Fibroblast of skin of right biceps (primary cell): ENCODE measurements at places on chromosomes 1 and 21.

GRCh38 chr1:160340866-160341265, 2.2 kb downstream of the COPA start:
- no peak for DNase-seq

GRCh38 chr1:110879758-110880606, 7.0 kb downstream of the CD53 start:
- DNase-seq: no peak

GRCh38 chr1:22093513-22093912, 41.0 kb downstream of the CDC42 start:
- DNase-seq: no peak

GRCh38 chr1:61253059-61253735, 170.8 kb downstream of the NFIA start:
- peak; percentile 33 for DNase-seq

DNA sequence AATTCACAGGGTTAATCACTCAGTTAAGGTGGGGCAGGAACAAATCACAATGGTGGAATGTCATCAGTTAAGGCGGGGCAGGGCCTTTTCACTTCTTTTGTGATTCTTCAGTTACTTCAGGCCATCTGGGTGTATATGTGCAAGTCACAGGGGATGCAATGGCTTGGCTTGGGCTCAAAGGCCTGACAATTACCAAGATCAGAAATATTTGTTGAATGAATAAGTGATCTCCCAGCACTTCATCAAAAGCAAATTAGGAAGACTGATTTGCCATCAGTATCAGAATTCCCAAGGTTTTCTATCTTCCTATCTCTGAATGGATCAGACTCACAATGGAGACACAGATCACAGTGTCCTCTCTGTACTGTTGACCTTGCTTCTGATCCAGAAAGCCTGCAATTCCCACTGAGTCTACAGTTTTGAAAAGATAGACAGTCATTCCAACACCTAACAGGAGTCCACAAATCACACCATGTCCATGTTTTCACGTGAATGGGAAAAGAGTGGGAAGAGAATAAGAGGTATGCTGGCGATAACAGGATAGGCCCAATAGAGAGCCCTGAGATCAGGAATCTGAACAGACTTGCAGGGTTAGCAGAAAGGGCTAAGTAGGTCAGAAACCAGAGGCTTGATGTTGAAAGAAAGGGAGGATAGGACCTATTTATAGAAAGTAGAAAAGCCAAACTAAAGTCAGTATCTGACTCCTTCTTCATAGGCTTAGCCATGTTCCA, 75.3 kb downstream of the KCNK1 start:
- no peak for DNase-seq

DNA sequence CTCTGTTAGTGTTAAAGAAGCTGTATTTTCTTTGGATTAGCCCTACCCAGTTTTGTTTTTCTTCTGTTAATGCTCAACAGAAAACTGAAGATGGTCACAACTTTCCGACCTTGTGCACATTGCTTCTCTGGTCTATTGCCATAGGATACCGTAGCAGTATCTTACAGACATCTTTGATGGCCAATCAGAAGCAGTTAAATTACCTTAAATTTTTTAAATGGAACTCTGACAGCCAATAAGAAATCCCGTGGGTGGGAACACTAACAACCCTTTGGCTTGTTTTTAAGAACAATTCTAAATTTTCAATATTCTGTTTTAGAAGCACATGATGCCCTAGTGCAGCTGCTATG, 17.2 kb downstream of the NFYC start:
- DNase-seq: peak; percentile 86

DNA sequence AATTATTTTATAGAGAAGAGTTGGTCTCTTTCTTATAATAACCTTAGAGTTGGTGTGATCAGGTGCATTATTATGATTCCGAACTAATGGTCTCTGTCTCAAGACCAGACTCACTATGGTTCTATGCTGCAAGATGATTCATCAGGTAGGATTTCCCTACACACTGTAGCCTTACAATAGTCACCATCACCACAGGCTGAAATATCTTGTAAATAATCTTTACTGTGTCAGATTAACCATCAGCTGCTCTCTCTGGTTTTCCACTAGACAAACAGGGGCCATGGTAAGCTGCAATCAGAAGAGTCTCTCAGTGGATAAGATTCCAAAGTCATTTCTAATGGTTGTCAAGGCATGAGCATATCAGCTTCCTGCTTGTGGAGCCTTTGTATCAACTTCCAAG, 4.4 kb upstream of the GBP4 start:
- DNase-seq: peak; percentile 85

DNA sequence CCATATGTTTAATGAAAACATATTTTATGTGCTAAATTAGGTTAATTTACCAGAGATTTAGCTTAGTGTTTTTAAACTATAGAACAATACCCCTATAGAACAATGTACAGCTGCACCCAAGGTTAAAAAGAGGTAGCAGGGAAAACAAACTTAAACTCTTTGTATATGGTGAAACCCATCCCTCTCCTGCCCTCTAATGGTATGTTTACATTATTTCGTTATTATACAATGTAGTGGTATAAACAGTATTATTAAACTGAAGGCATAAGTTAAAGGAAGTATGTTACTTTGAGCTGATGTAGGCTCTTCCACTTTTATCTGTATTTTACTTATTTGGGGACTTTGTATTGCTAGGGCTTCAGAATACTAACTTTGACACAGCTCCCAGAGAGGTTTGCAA, 16.7 kb upstream of the ZYG11A start:
- DNase-seq: peak; percentile 3

DNA sequence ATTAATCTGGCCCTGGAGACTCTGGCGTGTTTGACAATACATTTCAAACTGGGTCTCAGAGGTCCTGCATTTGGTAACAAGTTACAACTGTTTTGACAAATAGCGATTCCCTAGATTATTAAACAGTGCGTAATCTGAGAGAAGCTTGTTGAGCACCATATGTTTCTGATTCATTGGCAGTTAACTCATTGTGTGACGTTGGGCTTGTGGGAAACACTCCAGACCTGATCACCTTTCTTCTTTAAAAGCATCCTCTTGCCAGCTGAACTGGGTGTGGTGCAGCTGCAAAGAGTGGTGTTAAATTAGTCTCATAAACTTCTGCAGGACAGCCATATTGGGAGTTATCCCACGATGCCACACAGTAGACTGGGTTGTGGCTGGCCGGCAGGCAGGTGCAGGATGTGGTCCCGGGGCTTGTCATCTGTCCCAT, 82.7 kb downstream of the CDC7 start:
- peak; percentile 94 for DNase-seq

- no peak for DNase-seq
Measured at GRCh38 chr21:45513003-45513717, 29.1 kb downstream of the SLC19A1 start.

GRCh38 chr1:74652711-74653139, 20.9 kb downstream of the ERICH3 start:
- peak; percentile 84 for DNase-seq

DNA sequence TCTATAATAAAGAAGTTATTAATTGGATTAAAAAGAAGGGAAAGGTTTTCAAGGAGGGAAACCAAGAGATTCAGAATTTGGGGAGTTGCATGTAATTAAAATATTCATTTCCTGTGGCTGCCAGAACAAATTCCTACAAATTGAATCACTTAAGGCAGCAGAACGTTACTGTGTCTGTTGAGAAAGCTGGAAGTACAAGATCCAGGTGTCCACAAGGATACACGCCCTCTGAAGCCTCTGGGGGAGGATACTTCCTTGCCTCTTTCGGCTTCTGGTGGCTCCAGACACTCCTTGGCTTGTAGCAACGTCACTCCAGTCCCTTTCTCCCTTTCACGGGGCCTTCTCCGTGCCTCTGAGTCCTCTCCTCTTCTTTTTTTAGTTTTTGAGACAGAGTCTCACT, 67.9 kb downstream of the KAZN start:
- DNase-seq: peak; percentile 22

DNA sequence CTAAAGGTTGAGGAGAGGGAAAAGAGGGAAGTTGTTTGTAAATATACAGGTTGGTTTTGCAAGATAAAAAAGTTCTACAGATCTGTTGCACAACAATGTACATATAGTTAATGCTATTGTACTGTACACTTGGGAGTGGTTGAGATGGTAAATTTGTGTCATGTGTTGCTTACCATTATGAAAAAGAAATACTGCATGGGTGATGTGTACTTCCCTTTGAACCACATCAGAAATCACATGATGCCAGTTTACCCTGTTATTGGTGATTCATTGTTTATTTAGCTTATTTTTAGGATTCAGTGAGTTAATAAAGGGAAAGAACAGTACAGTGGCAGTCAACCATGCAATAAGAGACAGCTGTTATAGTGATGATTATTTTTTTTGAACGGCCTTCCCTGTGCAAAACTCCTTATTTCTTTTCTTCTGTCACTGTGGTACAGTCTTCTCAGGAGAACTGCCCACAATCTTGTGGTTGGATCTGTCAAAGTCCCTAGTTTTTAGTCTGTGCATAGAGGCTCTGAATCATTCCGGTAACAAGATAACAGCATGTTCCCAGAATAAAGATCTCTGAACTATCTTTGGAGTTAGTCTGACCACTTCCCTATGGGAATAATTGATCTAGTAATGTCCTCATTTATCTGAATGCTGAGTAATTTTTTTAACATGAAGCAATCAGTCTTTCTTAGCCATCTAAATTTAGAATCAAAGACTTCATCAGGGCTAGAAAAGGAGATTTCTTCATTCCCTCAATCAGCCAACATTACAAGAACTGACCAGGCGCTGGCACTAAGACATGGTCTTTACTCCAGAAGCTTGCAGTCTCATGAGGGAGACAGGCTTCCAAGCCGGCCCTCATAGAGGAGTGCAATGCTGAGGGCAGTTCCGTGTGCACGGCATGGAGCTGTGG, 84.2 kb downstream of the SH3GLB1 start:
- DNase-seq: peak; percentile 92

- no peak for DNase-seq
Measured at GRCh38 chr21:44574457-44575306, 1.2 kb downstream of the KRTAP10-4 start.

GRCh38 chr1:111737216-111738132, 1.7 kb downstream of the INKA2 start:
- DNase-seq: peak; percentile 42

DNA sequence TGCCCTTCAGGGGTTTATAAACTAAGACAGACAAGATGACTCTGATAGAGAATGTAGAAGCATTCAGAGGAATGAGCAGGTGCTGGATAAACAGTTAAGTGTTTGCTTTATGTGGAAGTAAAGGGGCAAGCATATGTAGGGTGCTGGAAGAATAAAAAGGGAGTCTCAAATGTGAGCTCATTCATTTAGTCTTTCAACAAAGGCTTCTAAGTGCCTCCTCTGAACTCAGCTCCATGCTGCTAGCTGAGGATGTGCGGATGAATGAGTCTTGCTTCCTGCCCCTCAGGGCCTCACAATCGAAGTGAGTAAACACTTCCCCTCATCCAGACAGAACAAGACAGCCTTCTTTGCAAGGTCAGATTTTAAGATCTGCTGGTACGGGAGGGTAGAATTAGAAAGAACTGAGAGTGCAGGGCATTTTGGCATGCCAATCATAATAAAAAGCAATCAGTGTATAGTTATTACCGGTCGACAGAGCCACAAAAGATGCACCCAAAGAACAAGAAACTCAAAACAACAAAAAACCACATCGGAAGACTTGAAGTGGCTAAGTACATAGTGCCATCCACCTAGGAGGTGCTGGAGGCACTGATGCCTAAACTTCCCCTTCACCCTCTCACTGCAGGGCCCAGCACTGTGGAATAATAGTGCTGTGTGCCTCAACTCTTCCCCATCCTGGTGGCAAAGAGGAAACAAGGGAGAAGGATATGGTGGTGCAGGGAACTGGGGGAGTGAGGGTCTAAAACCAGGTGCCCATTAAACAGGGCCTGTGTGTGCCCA, 69.8 kb downstream of the TNR start:
- no peak for DNase-seq

DNA sequence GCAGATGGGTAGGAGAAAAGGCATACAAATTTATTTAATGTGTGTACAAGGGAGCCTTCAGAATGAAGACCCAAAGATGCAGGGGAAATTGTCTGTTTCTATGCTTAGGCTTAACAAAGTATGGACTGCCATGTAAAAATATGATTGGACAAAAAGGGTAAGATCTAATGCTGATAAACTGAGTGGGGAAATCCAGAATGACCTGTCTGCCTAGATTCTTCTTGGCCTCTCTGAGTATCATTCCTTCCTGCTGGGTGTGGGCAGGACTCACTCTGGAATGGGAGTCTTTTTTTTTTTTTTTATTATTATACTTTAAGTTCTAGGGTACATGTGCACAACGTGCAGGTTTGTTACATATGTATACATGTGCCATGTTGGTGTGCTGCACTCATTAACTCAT, 61.0 kb downstream of the IGSF5 start:
- no peak for DNase-seq
